Astrocyte of the spinal cord (primary cell): ENCODE measurements at places on chromosomes 11 and 22.

- DNase-seq, result peak; percentile 29
Measured at GRCh38 chr11:119169282-119169719, 776 bp downstream of the NLRX1 start.

- DNase-seq, result no peak
Measured at GRCh38 chr11:129453293-129453721, 77.7 kb downstream of the BARX2 start.

- DNase-seq, result no peak
Measured at GRCh38 chr22:38213319-38213989, 11.7 kb downstream of the MAFF start.

- no peak for DNase-seq
Measured at GRCh38 chr22:29391546-29391945, 3.2 kb upstream of the AP1B1 start.

DNA sequence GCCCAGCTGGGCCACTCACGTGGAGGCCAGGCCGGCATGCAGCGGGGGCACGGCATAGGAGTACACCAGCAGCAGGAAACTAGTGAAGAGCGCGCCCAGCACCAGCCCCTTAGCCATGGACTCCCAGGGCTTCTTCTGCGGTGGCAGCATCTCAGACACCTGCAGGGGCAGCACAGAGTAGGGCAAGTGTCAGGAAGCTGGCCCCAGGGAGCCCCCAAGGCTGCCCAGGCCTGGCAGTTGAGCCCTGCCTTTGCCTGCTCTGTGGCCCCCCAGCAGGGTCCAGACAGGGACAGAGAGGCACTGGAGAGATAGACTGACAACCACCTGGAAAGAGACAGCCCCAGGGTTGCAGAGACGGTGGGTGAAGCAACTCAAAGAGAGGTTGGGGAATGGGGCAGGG is 10.7 kb upstream of the SEC14L6 start:
- DNase-seq, result no peak

GRCh38 chr11:25838918-25839625 is 492.9 kb upstream of the ANO3 start:
- no peak for DNase-seq

- no peak for DNase-seq
Measured at GRCh38 chr11:64539711-64540427, 51.2 kb upstream of the SLC22A12 start.

DNA sequence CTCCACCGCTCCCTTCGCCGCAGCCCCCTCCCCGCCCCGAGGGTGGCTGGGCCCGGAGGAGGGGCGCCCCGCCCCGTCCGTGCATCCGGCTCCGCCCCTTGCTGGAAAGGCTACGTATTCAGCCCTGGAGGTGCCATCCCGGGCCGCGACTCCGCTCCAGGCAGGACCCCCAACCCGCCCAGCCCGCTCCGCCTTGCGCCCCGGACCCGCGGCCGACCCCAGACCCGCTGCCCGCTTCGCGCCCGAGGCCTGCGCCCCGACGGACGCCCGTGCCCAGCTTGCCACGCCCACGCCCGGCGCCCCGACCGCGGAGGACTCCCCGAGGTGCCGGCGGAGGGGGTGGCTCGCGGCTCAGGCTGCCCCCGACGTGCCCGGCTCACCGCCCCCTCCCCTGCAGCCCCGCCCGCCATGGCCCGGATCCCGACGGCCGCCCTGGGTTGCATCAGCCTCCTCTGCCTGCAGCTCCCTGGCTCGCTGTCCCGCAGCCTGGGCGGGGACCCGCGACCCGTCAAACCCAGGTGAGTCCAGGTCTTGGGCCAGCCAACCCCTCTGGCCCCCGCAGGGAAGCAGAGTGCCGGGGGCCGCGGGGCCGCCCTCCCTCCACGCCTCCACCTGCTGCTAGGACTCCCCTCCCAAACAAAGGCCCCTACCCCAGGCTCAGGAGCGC is at the start of gene ADM2:
ADM2 (plus strand) TSS at position 104 of the 667 bp plus-strand sequence; CDS start at position 409, 305 bp downstream.
- no peak for DNase-seq

DNA sequence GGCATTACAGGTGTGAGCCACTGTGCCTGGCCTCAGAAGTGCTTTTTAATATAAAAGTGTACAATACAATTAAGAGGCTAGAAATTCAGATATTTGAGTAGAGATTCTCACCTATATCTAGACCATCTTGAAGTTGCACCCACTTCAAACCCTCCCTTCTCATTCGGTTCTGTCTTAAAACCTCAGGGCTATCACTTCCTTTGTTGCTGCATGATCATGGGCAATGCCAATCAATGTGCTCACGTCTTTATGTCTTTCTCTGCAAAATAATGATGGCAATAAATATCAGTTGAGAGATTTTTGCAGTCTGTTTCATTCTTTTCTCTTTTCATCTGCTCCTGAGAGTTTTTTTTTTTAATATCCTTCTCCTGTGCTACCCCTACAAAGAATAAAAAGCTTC is 9.3 kb upstream of the NUP160 start:
- DNase-seq, result no peak

DNA sequence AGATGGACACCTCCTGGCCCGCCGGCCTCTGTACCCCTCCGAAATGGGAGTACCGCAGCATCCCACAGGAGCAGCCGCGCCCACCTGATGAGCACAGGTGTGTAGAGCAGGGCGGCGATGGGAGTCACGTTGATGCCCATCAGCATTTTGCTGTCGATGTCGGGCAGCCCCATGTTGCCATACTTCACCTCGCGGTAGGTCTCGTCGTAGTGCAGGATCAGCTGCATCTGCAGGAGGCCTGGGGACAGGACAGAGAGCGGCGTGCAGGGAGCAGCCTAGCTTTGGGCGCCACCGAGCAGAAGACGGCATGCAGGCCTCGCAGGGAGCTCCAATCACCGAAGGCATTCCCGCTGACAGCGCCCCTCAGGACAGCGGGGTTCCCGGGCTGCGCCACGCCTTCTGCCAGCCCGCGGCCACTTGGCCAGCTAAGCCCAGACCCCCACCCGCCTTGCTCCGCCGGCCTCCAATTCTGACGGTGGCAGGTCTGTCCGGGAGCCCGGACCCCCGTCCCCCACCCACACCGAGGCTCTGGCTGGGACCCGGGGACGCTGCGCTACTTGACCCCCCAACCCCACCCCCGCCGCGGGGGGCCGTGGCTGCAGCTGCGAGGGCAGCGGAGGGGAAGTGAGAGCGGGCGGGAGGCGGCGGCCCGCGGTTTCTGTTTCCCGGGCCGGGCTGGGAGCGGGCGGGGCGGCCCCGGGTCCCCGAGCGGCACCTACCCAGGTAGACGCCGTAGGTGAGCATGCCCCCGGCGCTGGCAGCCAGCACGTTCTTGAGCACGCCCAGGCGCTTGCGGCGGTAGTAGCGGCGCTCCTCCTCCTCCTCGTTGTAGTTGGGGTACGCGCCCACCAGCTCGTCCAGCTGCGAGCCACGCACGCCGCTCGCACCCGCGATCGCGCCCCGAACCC is 705 bp downstream of the UNC93B1 start:
- no peak for DNase-seq

DNA sequence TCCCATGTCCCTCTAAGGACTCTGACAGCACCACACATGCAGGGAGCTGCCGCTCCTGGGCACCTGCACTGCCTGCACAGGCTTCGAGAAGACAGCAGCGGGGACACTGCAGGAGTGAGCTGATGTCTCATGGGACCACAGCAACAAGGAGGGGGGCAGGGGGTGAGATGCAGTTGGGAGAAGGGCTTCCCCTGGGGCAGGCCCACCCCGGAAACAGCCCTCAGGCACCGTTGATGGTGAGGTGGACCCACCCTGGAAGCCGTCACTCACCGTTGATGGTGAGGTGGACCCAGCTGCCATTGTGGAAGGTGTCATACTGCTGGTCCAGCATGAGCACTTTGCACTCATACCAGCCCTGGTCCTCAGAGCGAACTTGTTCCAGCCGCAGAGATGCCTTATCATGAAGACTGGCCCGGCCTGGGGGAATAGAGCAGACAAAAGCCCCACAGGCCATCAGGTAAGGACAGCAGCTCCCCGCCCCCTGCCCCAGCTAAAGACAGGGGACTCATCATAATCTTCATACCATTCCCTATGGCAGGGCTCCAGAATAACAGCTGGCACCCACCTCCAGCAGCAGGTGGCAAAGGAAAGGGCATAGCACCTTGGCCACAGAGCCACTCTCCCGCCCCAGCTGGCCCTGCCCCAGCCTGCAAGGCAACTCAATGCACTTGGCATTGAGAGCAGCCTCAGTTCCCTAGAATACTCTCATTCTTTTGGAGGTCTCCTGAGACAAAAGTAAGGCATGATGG is 12.6 kb downstream of the IGSF9B start:
- no peak for DNase-seq

GRCh38 chr22:28129319-28129962 is 210.4 kb upstream of the PITPNB start:
- DNase-seq, result peak; percentile 38

- DNase-seq, result no peak
Measured at GRCh38 chr22:19707347-19708290, 6.7 kb upstream of the SEPTIN5 start.

- no peak for DNase-seq
Measured at GRCh38 chr11:60862171-60862570, 5.2 kb upstream of the ZP1 start.

DNA sequence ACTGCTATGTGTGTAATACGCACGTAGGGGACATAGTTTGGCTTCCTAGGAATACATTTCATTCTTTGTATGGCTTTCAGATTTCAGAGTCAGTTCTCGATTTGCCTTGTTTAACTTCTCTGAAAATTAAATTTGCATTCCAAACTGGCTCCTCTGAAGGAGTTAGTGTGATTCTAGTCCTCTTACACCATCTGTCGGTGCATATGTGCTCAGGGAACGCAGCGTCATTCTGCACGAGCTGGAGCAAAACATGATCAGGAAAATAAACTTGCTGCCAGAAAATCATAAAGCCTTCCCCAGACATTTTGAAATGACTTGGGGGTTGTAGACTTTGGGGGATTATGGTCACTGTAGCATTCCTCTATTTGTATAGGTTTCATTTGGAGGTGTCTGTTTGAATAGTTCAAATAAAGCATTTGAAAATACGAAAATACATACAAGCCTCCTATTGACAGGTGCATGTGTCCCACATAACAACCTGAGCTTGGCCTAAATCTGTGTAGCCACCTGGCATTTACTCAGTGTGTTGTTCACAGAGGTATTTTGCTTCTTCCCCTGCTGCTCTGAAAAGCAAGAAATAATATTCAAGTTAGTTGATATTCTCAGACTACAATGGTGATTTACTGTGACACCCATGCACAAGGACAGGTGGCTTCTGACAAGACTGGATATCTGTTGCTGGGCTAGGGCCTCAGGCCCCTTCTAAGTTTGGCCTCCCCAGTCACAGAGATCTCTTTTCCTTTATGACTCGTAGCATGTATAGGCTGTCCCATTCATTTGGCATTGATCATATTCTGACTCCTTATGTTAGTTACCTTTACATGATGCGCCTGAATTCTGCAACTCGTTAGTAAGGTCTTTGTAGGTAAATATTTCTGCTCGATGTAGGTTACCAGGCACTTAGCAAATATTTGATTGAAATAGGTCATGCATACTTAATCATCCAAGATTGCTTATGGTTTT is 81.6 kb upstream of the SORL1-AS1 start:
- DNase-seq, result peak; percentile 13

- DNase-seq, result no peak
Measured at GRCh38 chr11:17775507-17776211, 41.1 kb downstream of the KCNC1 start.

GRCh38 chr11:19795082-19795481 is 82.4 kb downstream of the NAV2 start:
- no peak for DNase-seq

- DNase-seq, result no peak
Measured at GRCh38 chr11:41177791-41178190, 281.7 kb downstream of the LRRC4C start.

- DNase-seq, result no peak
Measured at GRCh38 chr11:92589512-92589911, 364.9 kb downstream of the FAT3 start.

GRCh38 chr11:128804481-128804880 is 62.6 kb downstream of the KCNJ1 start:
- peak; percentile 44 for DNase-seq

DNA sequence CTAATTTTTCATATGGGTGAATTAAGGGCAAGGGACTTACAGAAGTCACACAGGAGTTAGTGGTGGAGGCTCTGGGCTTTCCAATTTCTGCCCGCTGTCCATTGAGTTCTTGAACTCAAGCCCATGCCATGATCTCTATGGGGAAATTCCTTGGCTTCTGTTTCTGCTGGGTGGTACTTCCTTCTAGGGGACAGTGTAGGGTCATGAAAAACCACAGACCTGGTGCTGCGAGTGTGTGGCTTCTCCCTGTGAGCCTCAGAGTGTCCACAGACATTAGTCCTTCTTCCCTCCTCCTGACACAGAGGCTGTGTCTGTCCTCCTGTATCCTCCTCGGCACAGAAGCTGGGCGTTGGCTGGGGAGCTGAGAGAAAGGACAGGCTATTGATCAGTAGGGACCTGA is 6.3 kb upstream of the SEZ6L start:
- no peak for DNase-seq

- no peak for DNase-seq
Measured at GRCh38 chr11:26323837-26324236, 8.1 kb upstream of the ANO3 start.

GRCh38 chr11:113446112-113446511 is 29.1 kb downstream of the DRD2 start:
- peak; percentile 21 for DNase-seq

DNA sequence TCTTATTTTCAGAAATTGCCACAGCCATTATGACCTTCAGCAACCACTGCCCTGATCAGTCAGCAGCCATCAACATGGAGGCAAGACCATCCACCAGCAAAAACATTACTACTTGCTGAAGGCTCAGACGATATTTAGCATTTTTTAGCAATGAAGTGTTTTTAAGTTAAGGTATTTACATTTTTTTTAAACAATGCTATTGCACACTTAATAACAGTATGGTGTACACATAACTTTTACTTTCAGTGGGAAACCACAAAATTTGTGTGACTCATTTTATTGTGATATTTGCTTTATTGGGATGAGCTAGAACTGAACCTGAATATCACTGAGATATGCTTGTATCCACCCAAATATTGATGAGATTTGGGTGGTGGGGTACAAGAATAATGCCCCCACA is 110.9 kb downstream of the TSPAN18 start:
- peak; percentile 5 for DNase-seq

DNA sequence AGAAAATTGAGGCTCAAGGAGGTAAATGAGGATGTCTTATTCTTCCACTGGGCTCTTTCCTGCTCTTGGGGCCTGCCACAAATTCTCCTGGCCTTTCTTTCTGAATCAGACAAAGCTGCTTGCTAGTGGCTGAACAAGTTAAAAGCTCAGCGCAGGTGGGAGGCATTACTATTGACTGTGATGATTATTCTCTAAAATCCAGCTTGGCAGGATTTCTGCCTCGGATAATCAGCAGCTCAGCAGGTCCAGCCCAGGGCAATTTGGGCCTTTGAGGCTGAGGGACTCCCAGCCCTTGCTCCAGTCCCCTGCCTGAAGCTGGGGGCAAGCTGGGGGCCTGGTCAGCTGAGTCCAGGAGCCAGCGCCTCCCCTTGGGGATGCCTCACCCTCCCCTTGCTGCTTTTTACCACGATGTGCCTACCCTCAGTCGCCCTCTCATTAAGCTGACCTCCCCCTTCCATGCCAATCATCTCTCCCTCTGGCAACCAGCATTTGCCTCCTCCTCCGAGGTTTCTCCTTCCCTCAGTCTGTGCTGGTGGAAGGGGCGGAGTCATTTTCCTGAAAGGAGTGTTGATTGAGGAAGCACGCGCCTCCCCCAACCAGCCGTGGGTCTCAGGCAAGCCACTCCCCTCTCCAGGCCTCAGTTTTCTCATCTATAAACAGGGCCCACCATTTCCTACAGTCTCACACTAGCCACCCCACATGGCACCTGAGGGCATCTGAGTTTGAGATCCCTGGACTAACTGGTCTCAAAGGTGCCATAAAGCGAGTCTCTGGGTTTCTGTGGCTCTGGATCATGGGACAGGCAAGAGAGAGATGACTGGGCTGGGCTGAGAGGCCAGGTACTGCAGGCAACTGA is 60.6 kb upstream of the PRDM11 start:
- no peak for DNase-seq

GRCh38 chr22:39628563-39629080 is 58.1 kb downstream of the CACNA1I start:
- DNase-seq, result no peak
